ENCODE measurements at places on chromosomes 7 and 10. TPM values are rescaled to one million over a fixed set of nuclear protein-coding genes. Genes with fewer than 3 reads are reported as not detected.

- DNase-seq, result no peak
These were observed 83.5 kb downstream of the ADK start for GRCh38 chr10:74234569-74234968.

GRCh38 chr10:71279590-71280170 lies 39.4 kb upstream of the SLC29A3 start:
- no peak for DNase-seq

GRCh38 chr7:44396931-44397545 lies 71.6 kb upstream of the CAMK2B start:
- DNase-seq, result no peak

GRCh38 chr10:103197174-103197573 lies 4.1 kb upstream of the NT5C2 start:
- peak; percentile 56 for DNase-seq

DNA sequence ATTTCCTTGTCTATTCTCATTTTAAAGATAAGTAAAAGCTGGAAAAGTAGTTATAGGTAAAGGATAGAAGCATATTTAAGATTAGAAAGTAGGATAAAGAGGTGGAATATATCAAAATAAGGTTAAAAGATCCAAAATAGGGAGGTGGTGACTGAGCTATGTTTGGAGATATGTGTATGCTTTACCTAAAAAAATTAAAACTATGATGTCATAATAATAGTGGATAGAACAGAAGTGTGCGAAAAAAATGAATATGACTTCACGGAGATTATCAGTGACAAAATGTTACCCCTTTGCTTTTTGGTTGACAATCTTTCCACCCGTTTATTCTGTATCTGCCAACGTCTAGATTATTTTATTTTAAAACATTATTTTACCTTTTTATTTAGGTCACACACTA lies 33.4 kb upstream of the FERD3L start:
- DNase-seq, result no peak

- peak; percentile 60 for DNase-seq
These were observed 8.6 kb downstream of the STAM start for GRCh38 chr10:17652585-17652984.

DNA sequence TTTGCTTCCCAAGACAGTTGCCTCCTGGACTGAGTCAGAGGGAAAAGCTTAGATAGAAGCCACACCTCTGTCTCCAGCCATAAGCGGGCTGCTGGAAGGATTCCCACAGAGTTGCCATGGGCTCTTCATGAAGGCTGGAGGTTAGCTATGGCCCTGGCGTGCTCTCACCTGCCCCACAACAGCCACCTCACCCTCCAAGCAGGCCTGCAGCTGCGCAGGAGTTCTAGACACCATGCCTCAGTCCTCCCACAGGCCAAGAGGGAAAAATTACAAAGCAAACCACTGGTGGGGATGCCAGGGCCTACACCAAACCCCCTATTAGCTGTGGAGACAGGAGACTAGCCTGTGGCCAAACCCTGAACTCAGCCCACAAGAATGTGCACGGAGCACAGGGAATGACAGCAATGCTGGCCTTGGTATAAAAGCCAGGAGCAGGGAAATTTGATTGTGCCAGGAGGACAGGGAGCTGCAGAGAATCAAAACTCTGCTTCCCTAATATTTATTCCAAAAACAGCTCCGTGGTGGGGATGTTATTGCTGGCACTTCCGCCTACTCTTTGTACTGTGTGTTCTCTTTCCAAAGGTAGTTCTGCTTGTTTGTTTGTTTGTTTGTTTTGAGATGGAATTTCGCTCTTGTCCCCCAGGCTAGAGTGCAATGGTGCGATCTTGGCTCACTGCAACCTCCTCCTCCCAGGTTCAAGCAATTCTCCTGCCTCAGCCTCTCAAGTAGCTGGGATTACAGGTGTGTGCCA lies 60.3 kb upstream of the STK17A start:
- DNase-seq, result peak; percentile 94

HYCC1 gene
- total RNA-seq, result 78.5 TPM

- DNase-seq, result peak; percentile 97
These were observed 254.9 kb downstream of the KIAA1217 start for GRCh38 chr10:24463611-24464426.
